Fibroblast of gingiva (primary cell): ENCODE measurements at places on chromosomes 3 and 15.

- DNase-seq: no peak
Observed at GRCh38 chr15:87724330-87724729, 532.2 kb downstream of the NTRK3 start.

DNA sequence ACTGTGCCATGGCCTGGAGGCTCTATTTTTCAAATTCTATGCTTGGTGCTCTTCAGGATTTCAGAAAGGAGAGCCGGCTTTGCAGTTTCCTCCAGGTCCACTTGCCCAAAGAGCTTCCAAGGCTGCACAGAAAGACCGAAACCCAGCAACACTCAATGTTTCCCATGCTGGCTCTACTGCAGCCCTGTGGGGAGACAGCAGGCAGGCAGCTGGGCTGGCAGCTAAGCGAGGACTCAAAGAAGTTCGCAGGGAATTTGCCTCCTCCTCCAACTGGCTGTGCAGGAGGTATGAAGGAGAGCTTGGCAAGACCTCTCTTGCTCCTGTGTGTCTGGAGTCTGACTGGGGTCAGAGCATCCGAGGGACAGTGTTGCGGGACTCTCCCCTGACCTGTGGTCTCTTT lies 17.4 kb upstream of the ITGA11 start:
- DNase-seq: no peak

- DNase-seq: no peak
Observed at GRCh38 chr15:61938249-61938648, 122.0 kb downstream of the VPS13C start.

DNA sequence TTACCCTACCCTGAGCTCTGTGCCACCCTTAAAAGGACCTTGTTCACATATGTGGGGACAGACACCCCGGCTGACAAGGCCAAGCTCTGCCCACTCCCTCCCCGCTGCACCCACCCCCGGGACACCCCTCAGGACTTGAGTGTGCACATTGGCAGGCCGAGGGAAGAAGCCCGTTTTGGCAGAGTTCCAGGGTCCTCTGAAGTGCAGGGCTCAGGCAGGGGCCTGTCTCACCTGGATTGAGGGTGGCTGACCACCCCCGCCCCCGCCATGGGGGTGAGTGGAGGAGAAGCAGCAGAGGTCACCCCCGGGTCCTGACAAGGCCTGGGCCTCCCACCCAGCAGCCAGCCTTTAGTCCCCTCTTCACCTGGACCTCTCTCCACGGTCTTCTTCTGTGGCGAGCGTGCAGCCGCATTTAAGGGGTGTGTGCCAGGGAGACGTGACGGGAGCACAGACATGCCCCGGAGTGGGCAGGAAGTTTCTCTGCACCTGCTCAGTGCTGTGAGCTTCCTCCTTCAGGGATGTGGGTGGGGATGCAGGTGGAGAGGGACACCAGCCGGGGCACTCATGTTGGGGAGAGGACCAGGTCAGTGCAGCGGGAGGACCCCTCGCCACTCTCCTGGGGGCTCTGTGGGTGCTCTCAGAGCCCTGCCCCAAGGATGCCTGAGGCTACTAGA lies 50.7 kb downstream of the LINGO1 start:
- DNase-seq: no peak

- DNase-seq: no peak
Observed at GRCh38 chr3:46930166-46930944, 46.2 kb downstream of the CCDC12 start.

- DNase-seq: no peak
Observed at GRCh38 chr3:191695131-191695814, 234.3 kb downstream of the PYDC2 start.

GRCh38 chr3:25588441-25589103 lies 76.1 kb downstream of the TOP2B start:
- no peak for DNase-seq

GRCh38 chr3:166844329-166844728 lies 535.8 kb downstream of the ZBBX start:
- DNase-seq: no peak

- DNase-seq: no peak
Observed at GRCh38 chr3:172844428-172844827, 93.9 kb downstream of the ECT2 start.

DNA sequence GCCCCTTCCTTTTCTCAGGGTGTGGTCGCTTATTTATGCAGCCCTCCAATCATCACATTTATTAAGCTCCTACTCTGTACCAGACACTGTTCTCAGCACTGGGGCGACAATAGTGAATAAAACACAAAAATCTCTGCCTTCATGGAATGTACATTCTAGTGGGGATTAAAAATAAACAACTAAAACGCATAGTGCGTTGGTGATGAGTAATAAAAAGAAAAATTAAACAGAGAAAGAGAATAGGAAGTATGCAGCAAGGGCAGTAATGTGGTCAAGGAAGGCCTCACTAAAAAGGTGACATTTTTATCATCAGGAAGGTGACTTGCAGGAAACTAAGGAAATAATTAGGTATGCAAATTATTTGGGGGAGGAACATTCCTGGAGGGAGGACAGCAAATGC lies 5.1 kb downstream of the SLC51B start:
- no peak for DNase-seq

DNA sequence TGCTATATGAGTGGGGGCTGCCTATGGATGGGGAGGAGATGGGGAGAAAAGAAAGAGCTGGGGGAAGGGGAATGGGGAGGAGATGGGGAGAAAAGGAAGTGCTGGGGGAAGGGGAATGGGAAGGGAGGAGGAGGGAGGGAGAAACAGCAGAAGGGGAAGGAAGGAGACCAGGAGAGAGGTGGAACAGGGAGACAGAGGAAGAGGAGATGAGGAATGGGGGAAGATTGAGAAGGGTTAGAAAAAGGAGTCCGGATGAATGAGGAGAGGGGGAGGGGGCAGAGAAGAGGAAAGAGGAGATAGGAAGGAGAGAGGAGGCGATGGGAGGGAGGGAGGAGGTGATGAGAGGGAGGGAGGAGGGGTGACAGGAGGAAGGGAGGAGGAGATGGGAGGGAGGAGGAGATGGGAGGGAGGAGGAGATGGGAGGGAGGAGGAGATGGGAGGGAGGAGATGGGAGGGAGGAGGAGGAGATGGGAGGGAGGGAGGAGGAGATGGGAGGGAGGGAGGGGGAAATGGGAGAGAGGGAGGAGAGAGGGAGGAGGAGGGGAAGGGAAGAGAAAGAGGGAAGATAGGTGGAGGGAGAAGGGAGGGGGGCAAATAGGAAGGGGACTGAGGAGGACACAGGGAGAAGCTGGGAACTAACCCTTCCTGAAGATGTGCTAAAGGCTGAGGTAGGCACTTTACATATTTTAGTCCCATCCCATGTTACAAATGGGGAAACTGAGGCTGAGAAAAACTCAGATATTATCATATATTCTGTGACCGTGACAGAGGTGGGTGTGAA lies 6.6 kb upstream of the BCL2L10 start:
- DNase-seq: no peak

DNA sequence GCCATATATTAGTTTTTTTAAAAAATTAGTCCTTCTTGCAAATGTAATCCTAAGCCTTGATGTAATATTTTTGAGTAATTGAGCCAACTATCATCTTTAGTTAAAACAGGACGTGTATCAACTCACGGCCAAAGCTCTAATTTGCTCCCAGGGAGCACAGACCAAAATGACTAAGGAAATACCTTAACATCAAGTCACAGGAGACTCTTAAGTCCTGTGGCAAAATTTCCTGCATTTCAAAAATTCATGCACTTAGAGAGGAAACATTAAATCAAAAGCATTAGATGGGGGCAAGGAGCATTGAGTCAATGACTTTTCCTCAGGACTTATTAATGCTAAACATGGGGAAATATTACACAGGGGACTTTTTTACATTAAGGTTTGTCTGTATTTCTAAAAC lies 276.0 kb downstream of the MFSD1 start:
- DNase-seq: peak; percentile 46

GRCh38 chr15:64559243-64559642 lies 98.9 kb downstream of the ZNF609 start:
- DNase-seq: no peak

- no peak for DNase-seq
Observed at GRCh38 chr3:45093176-45093575, 53.0 kb downstream of the CDCP1 start.

- DNase-seq: peak; percentile 23
Observed at GRCh38 chr3:115800489-115801075, 177.3 kb downstream of the GAP43 start.

- peak; percentile 76 for DNase-seq
Observed at GRCh38 chr3:24640330-24640877, 145.8 kb upstream of the THRB start.

GRCh38 chr3:65664446-65664845 lies 374.3 kb downstream of the MAGI1 start:
- DNase-seq: no peak

DNA sequence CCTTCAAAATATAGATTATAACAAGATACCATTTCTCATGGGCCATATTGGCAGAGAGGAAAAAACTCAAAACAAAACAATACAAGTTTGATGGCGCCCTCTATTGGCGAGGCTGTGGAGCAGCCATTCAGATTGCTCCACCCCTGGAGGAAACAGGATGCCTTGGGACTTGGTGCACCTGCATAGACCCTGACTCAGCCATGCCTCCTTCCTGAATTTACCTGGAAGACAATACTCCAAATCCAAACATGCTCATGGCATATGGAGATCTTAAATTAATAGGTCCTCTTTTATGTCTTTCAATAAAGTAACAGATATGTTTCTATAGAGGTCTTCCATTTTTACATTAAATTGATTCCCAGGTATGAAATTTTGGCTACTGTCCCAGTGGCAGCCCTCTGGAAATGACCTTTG lies 90.0 kb downstream of the APBA2 start:
- DNase-seq: peak; percentile 10

DNA sequence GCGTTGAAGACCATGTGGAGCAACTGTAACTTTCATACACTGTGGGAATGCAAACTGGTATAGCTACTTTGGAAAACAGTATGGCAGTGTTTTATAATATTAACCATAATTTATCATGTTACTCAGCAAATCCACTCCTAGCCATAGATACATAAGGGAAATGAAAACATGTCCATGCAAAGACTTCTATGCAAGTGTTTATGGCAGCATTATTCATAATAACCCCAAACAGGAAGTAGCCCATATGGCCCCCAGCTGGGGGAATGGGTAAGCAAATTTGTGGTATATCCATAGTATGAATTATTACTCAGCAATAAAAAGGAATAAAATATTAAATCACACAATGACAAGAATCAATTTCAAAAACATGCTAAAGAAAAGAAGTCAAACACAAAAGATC lies 23.0 kb upstream of the GATA2 start:
- no peak for DNase-seq

- no peak for DNase-seq
Observed at GRCh38 chr3:71491154-71491752, 92.3 kb downstream of the FOXP1 start.

DNA sequence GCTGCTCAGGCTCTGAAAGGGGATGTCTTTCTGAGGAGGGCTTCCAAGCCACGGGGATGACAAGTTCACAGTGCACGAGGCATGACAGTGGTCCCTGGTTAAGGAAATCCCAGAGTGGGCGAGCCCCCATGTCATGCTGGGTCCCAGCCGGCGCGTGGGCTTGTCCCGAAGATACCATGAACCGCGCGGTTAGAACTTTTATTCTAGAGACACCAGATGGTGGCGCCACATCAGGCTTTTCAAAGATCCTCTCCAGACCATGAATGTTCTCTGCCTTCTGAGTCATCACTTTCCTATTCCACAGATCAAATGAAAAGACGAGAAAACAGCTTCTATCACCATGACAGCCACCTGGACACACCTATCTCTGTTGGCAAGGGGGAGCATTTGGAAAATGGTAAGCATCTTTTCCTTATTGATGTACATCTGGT lies 227.8 kb upstream of the LYSMD4 start:
- no peak for DNase-seq

DNA sequence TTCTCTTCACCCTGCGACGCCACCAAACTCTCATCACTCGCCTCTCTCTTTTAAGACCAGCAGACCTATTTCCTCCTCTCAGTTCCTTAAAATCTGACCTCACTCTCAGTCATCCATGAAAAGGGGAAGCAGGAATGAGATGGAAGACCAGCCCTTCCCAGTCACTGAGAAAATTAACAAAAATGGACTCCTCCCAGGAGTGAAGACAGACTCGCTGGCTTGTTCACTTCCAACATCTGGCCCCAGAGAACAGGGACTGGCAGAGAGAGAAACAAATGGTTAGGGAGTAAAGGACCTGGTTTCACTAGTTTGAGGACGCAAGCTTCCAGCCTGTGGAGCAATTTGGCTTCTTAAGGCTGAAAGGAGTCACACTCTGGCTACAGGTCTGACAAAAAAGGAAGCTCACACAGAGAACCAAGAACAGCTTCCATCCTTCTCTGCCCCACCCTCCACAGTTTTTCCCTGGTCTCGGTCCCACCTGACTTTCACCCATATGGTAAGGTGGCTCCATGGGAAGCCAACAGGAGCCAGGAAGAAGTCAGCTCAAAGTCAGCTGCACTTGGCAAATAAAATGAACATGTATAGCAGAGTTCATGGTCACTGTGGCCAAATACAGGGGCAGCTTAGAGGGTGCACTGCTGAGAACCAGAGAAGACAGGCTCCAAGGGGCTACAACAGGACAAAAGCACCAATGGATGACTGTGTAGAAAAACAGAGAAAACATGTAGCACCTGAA lies 57.2 kb downstream of the ITGB5 start:
- peak; percentile 21 for DNase-seq

GRCh38 chr3:162143180-162143579 lies 646.6 kb downstream of the OTOL1 start:
- DNase-seq: no peak
